ENCODE measurements at places on chromosomes 12 and 14.
A peak's percentile ranks its signal among the peaks of the same experiment; 100 is the strongest.

GRCh38 chr12:56713345-56713744 lies 11.8 kb downstream of the NACA start:
- DNase-seq: no peak

DNA sequence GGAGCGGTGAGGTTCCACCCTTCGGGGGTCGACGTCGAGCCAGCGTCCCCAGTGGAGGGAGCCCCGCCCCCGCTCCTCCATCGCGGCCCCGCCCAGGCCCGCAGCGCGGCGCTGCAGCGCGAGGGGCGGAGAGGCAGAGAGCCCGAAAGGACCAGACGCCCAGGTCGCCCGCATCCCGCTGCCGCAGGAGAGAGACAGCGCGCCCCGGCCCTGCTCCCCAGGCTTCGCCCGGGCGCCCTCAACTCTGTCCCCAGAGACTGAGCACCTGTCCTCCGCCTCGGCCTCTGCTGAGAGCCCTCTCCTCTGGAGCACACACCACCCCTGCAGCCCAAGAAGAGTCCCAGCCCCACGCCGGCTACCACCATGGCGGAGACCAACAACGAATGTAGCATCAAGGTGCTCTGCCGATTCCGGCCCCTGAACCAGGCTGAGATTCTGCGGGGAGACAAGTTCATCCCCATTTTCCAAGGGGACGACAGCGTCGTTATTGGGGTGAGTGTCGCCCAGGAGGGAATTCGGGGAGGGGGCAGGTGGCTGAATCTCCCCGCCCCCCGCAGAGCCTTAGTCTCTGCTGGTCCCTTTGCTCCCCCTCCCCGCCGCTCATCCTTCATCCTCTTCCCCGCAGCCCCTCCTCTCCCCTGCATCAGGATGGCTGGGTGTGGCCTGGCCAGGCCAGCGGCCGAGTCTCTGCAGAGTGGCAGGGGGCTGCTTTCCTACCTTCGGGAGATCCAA lies at the start of gene KIF5A:
Gene KIF5A (plus strand): TSS at position 136 of the 732 bp plus-strand sequence. CDS start 228 bp downstream, at position 364.
- DNase-seq: peak; percentile 34

- peak; percentile 57 for DNase-seq
These were observed at the start of gene BIN2 for GRCh38 chr12:51323966-51324895. Gene BIN2, minus strand, starts transcription at chr12:51324174. Its CDS starts 72 bp downstream, at chr12:51324102.

- no peak for DNase-seq
These were observed 19.7 kb upstream of the DIABLO start for GRCh38 chr12:122245553-122245952.

GRCh38 chr12:12661086-12661856 lies 34.7 kb downstream of the GPR19 start:
- no peak for DNase-seq

All from activated CD8-positive, alpha-beta memory T cell treated with anti-CD3 and anti-CD28 coated beads for 1 hour (primary cell).